ENCODE measurements at places on chromosomes 5 and 9.

- no peak for DNase-seq
Observed at GRCh38 chr5:10969684-10970180, 208.7 kb upstream of the DAP start.

- DNase-seq, result no peak
Observed at GRCh38 chr9:6355728-6356127, 27.6 kb downstream of the TPD52L3 start.

DNA sequence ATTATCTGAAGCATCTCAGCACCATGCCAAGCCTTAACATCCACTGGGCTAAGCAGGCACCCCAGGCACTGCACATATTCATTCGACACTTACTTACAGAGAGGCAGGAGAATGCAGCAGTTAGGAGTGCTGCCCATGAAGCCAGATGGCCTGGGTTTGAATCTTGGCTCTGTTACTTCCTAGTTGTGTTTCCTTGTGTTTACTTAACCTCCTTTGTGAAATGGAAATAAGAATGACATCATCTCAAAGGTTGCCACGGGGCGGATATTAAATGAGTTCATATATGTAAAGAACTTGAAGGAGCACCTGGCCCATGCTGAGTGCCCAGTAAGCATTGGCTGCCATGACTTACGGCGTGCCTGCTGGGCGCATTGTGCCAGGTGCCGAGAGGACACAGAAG lies 565.2 kb downstream of the CDK5RAP2 start:
- DNase-seq, result no peak

DNA sequence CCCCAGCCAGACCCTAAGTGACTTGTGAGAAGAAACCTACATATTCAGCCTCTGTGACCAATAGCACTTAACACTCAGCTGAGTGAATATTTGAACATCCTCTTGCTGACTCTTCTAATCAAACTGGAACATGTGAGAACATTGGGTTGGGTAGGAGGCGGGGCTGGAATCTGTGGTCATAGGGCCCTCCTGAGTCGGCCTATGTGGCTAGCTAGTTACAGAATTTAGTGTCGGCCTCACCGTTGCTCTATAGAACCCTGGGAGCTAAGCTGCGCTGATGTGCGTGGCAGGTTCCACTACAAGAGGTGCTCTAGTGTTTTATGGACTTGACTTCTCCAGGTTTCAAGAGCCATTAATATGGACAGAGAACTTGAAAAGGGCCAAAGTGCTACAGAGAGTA lies 138.8 kb downstream of the DROSHA start:
- no peak for DNase-seq

DNA sequence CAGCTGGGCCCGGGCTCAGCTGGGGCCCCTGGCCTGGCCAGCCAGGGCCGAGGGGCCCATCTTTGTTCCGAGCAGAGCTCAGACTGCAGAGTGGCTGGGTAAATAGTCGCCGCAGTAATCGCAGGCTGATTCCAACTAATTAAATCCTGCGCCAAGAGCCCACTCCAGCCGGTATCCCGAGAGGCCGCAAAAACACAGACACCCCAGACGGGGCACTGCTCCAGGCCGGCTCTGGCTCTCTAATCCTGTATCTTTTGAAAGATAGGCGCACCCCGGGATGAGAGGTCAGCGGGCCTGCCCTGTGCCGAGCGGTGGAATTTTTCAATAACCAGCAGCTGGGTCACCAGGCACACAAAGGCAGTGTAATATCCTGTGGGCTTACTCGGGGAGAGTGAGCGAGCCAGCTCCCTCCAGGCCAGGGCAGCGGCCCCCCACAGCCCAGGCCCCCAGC lies 57.7 kb downstream of the LMX1B start:
- peak; percentile 60 for DNase-seq

GRCh38 chr9:117929868-117930267 lies 225.7 kb downstream of the TLR4 start:
- no peak for DNase-seq

DNA sequence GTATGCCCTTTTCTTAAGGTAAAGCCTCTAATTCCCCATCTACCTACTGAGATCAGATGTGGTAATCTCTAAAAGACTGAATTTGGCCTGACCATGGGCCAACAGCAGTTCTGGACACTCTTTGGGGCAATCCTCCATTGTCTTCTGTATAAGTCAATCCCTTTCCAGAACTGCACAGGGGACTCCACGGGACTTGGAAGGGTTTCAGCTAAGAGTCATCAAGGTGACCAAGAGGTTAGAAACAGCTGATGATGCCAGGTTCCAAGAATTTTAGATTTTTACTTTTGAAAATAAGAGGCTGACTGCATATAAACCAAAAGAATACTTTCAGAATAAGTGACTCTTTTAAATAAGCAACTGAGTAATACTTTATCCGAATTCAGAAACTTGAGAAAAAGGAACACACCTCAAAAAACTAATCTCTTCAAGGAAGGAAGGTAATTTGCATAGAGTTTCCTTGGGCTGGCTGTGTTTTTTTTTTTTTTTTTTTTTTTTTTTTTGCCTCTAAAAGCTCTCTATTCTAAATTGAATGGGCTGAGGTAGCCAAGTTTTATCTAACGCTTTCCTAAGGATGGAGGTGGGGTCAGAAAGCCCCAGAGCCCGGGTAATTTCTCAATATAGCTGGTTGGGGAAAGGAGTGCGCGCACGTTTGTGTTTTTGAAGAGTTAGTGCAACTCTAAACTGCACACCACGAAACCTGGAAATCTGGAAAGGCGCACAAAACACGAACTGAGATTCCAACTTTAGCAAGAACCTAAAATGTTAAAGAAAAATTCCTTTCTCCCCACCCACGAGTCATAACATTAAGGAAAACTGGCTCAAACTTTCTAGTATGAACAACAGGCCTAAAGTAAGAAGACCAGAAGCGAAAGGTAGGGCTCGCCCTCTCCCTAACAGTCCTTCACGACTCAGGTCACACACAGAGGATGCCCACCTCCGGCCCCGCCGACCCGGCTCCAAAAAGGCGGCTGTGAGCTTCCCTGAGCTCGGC lies 1.3 kb downstream of the VCP start:
- no peak for DNase-seq

- DNase-seq, result no peak
Observed at GRCh38 chr5:115271295-115272050, 8.8 kb upstream of the PGGT1B start.

GRCh38 chr9:69622676-69623075 lies 49.5 kb downstream of the APBA1 start:
- no peak for DNase-seq

DNA sequence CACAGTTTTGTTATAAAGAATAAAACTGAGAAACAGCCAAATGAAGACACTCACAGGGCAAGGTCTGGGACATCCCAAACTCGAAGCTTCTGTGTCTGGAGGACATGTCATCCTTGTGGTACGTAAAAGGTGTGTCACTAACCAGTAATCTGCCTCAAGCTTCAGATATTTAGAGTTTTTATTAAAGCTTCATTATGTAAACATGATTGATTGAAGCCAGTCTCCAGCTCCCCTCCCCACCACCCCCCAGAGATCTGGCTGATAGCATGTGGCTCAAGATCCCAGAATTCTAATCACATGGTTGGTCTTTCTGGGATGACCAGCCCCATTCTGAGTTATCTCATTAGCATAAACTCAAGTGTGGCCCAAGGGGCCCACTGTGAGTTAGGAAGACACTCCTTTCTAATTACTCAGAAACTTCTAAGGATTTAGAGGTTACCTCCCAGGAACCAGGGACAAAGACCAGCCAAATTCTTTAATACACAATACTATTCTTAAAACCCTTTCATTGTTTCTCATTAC lies 31.4 kb upstream of the ERAP1 start:
- no peak for DNase-seq

- no peak for DNase-seq
Observed at GRCh38 chr5:149399775-149400174, 20.7 kb upstream of the IL17B start.

GRCh38 chr9:88890546-88890945 lies 100.7 kb upstream of the S1PR3 start:
- DNase-seq, result no peak

- no peak for DNase-seq
Observed at GRCh38 chr9:93813221-93814076, 141.7 kb downstream of the BARX1 start.

- no peak for DNase-seq
Observed at GRCh38 chr5:7668627-7669026, 182.3 kb downstream of the CFAP90 start.

DNA sequence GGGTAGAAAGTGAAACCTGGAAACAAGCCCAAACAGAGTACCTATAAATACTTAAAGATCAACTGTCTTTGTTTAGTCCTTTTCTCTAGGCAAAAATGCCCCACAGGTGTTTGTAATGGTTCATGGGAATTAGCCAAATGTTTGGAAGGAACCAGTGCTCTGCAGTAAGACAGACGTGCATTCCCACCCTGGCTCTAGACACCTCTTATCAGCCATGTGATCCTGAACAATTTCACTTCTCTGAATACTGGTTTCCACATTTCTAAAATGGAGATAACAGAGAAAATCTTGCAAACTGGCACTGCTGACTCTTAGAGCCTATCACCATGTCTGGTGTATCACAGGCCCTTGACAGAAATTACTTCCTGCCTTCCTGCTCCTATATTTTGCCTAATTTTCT lies 30.0 kb downstream of the GLIS3 start:
- DNase-seq, result no peak

- no peak for DNase-seq
Observed at GRCh38 chr9:16485160-16485559, 385.3 kb downstream of the BNC2 start.
